Progenitor cell of endocrine pancreas (in vitro differentiated cells): ENCODE measurements at places on chromosomes 1 and 21.

DNA sequence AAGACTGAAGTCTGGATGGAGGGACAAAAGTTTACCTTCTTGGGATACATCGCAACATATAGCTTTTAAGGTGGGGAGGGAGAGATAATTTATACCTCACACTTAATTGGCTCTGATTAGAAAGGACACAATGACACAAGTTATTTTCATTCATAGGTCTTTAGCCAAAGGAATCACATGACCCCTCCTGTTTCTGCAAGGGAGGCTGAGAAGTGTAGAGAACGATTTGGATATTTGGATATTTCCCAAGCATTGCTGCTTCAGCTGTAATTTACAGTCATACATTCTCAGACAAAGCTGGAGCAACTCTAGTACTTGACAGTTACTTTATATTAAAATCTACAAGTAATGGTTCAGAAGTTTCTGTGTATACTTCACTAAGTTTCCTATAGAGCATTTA lies 24.2 kb downstream of the DAP3 start:
- DNase-seq = no peak
- no peak overlapping the region for H3K4me3 ChIP-seq
- H3K36me3 ChIP-seq = peaks cover 21% of the 10 kb centered on the region
- H3K27me3 ChIP-seq = no peaks in the 10 kb centered on the region
- no peaks in the 10 kb centered on the region for H3K4me1 ChIP-seq

GRCh38 chr1:109977225-109977624 lies 7.3 kb upstream of the AHCYL1 start:
- peaks cover 5% of the 10 kb centered on the region for H3K4me1 ChIP-seq
- H3K27me3 ChIP-seq = no peaks in the 10 kb centered on the region
- H3K27ac ChIP-seq = no peak overlapping the region
- no peak overlapping the region for H3K4me3 ChIP-seq
- DNase-seq = no peak
- no peaks in the 10 kb centered on the region for H3K36me3 ChIP-seq

GRCh38 chr1:150791585-150791984 lies 16.5 kb downstream of the CTSK start:
- no peak for DNase-seq
- H3K4me1 ChIP-seq = no peaks in the 10 kb centered on the region
- H3K36me3 ChIP-seq = no peaks in the 10 kb centered on the region
- H3K27me3 ChIP-seq = no peaks in the 10 kb centered on the region

GRCh38 chr1:182111496-182111895 lies 50.0 kb upstream of the ZNF648 start:
- H3K4me1 ChIP-seq = peaks cover 13% of the 10 kb centered on the region
- no peak overlapping the region for H3K27ac ChIP-seq
- H3K36me3 ChIP-seq = no peaks in the 10 kb centered on the region
- DNase-seq = no peak

DNA sequence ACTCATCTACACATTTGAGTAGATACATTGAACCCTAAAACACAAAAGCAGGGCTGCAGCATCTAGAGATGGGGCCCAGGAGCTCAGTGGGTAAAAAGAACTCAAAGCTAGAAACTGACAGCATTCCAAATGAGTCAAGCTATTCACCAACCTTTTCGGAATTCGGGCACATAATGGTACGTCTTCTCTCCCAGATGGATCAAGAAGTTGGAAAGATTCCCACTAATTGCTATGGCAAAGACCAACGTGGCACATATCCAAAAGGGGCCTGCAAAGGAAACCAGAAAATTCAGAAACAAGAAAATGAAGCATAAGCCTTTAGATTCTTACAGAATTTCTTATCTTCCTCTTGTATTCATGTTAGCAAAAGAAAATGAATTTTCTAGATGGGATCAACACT lies 18.4 kb downstream of the YIPF1 start:
- no peak overlapping the region for H3K4me3 ChIP-seq
- DNase-seq = no peak
- no peak overlapping the region for H3K27ac ChIP-seq
- peaks cover 20% of the 10 kb centered on the region for H3K36me3 ChIP-seq
- H3K27me3 ChIP-seq = no peaks in the 10 kb centered on the region

- H3K36me3 ChIP-seq = no peaks in the 10 kb centered on the region
- H3K4me1 ChIP-seq = peaks cover 14% of the 10 kb centered on the region
- no peak for DNase-seq
- peaks cover 7% of the 10 kb centered on the region for H3K27me3 ChIP-seq
Observed at GRCh38 chr1:4133297-4133938, 233.3 kb upstream of the C1orf174 start.

DNA sequence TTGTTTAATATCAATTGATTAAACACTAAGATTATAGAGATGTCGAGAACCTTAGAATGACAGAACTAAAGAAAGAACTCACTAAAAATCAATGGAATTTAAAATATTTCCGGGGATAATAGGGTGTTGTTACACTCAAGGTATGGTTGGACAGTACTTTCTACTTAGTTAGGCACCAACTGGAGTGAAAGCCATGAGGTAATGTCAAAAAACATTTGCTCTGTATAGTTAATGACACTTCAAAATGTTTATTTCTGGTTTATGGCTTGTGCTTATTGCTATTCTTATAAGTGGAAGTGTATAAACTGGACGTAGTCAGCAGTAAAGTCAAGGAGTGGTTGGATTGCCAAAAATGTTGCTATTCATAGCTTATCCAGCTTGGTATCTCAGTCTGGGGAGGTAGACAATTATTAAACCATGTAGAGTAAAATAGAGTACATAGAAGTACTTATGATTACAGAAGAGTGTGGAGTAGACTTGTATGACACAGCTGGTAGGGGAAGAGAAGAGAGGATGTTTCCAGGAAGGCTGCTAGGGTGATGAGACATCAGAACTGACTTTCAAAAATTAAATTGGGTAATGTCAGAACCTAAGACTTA lies 56.5 kb upstream of the BMP8A start:
- H3K36me3 ChIP-seq = peaks cover 47% of the 10 kb centered on the region
- no peaks in the 10 kb centered on the region for H3K27me3 ChIP-seq
- H3K27ac ChIP-seq = peak overlapping the region; percentile 11

DNA sequence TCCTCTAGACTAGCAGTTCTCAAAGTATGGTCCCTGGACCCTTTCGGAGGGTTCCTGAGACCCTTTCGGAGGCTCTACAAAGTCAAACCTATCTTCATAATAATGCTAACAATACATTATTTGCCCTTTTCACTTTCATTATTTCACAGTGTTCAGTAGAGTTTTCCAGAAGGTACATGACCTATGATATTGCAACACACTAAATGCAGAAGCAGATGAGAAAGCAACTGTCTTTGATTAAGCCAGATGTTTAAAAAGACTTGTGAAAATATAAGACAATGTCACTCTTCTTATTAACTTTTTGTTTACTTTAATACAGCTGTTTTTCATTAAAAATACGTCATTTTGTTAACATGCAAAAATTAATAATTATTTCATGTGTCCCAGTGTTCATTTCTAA lies 5.8 kb downstream of the KCNJ10 start:
- peaks cover 53% of the 10 kb centered on the region for H3K27me3 ChIP-seq
- H3K4me1 ChIP-seq = peaks cover 11% of the 10 kb centered on the region
- H3K36me3 ChIP-seq = no peaks in the 10 kb centered on the region
- no peak overlapping the region for H3K4me3 ChIP-seq

- H3K4me1 ChIP-seq = no peaks in the 10 kb centered on the region
- H3K27ac ChIP-seq = no peak overlapping the region
- H3K4me3 ChIP-seq = no peak overlapping the region
- H3K36me3 ChIP-seq = peaks cover 12% of the 10 kb centered on the region
Observed at GRCh38 chr1:52479076-52479475, 73.8 kb downstream of the TUT4 start.

- no peak overlapping the region for H3K4me3 ChIP-seq
- peaks cover 44% of the 10 kb centered on the region for H3K4me1 ChIP-seq
- no peaks in the 10 kb centered on the region for H3K27me3 ChIP-seq
- H3K27ac ChIP-seq = peak overlapping the region; percentile 82
- DNase-seq = no peak
- H3K36me3 ChIP-seq = peaks cover 21% of the 10 kb centered on the region
Observed at GRCh38 chr1:31027693-31028526, 37.6 kb downstream of the PUM1 start.

DNA sequence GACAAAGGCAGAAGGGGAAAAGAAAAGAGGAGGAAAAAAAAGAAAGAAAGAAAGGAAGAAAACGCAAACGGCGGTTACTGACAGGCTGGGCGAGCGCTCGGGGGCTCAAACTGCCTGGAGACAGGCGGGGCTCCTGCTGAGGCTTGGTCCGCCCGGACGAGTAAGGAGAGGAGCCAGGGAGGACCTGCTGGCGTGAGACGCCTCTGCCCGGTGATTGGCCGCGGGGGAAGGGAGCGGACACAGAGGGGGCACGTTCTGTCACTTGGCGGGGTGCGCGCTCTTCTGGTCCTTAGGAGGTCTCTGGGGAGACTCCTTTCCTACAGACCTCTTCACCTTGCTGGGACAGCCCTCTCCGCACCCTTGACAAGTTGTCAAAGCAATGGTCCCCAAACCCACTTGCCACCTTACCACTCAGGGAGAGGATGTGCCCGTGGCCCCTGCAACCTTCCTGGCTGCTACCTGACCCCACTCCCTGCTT lies 791 bp upstream of the PIK3R3 start:
- no peaks in the 10 kb centered on the region for H3K36me3 ChIP-seq
- no peak for DNase-seq
- H3K4me3 ChIP-seq = peak overlapping the region; percentile 95
- H3K27me3 ChIP-seq = no peaks in the 10 kb centered on the region

GRCh38 chr1:76136894-76137293 lies 62.3 kb downstream of the ST6GALNAC3 start:
- H3K36me3 ChIP-seq = no peaks in the 10 kb centered on the region
- no peak overlapping the region for H3K27ac ChIP-seq
- no peak for DNase-seq
- no peak overlapping the region for H3K4me3 ChIP-seq
- H3K4me1 ChIP-seq = peaks cover 38% of the 10 kb centered on the region
- no peaks in the 10 kb centered on the region for H3K27me3 ChIP-seq

- no peak overlapping the region for H3K4me3 ChIP-seq
- H3K27me3 ChIP-seq = no peaks in the 10 kb centered on the region
- DNase-seq = no peak
- H3K36me3 ChIP-seq = peaks cover 2% of the 10 kb centered on the region
- no peak overlapping the region for H3K27ac ChIP-seq
Observed at GRCh38 chr1:91712981-91713841, 172.7 kb downstream of the TGFBR3 start.

DNA sequence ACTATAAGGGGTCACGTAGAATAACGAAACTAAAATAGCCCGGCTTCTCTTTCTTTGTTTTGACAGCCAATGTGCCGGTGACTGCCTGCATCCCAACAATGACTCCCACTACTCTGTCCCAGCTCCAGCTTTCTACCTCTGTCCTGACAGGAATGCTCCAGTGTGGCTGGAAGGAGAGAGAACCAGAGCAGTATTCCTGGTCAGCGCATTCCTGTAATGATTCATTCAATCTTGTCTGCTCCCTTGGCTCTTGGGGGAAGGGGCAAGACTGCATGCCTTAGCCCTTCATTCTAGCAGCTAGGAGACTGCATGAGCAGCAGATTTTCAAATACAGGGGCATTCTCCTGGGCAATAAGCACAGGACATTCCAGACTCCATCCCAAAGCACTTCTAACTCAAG lies 132.1 kb upstream of the PRMT6 start:
- no peaks in the 10 kb centered on the region for H3K27me3 ChIP-seq
- no peaks in the 10 kb centered on the region for H3K36me3 ChIP-seq
- no peaks in the 10 kb centered on the region for H3K4me1 ChIP-seq
- no peak overlapping the region for H3K27ac ChIP-seq
- H3K4me3 ChIP-seq = no peak overlapping the region
- DNase-seq = no peak

DNA sequence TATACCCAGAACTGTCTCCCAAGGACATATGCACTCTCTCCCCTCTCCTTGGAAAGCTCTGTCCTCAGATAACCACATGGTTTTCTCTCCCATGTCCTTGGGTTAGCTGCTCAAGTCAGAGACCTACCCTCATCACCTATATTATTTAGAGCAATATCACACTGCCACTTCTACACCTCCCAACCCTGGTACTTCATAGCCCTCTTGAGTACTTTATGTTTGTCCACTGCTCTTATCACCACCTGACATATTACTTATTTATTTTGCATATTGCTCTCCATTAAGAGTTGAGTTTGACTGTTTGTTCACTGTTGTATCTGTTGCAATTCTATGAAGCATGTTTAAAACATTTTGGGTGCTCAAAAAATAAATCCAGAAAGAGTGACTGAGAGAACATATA lies 126.3 kb upstream of the ATP1B1 start:
- H3K36me3 ChIP-seq = no peaks in the 10 kb centered on the region
- H3K4me1 ChIP-seq = no peaks in the 10 kb centered on the region
- no peak overlapping the region for H3K27ac ChIP-seq
- no peaks in the 10 kb centered on the region for H3K27me3 ChIP-seq
- DNase-seq = no peak
- no peak overlapping the region for H3K4me3 ChIP-seq

DNA sequence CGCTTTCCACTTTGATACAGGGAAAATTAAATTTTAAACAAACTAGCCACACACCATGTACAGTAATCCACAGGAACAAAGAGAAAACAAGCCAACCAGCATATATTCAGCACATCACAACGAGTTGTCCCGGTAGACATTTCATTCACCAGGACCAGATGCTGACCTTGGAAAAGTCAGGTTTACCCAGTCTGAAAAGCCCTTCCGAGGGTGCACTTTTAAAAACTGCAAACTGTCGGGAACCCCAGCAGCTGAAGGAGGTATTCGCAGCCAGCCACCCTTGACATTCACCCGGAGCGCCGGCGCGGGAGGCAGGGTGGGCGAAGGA lies 1.2 kb downstream of the MCOLN3 start:
- DNase-seq = no peak
- H3K36me3 ChIP-seq = no peaks in the 10 kb centered on the region
- H3K27ac ChIP-seq = no peak overlapping the region
- peak overlapping the region; percentile 71 for H3K4me3 ChIP-seq
- peaks cover 14% of the 10 kb centered on the region for H3K4me1 ChIP-seq

DNA sequence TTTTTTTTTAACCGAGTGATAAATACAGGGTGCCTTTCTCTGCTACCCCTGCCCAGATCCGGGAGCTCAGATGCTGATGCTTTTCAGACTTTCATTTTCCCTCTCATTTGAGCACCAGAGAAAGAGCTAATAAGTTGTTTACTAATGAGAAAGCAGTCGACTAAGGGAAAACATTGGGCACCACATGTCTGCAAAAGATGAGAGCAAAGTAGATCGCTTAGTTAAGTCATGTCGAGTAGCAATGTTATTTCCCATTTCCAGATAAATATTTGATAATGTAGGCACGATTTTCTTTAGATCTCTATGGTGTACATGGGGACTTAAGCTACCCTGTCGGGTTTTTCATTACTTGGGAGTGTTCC lies 1.2 kb downstream of the PKN2 start:
- H3K4me3 ChIP-seq = peak overlapping the region; percentile 89
- no peaks in the 10 kb centered on the region for H3K27me3 ChIP-seq
- H3K27ac ChIP-seq = peak overlapping the region; percentile 100
- no peak for DNase-seq
